ENCODE measurements at places on chromosomes 5 and 9. TPM values are rescaled to one million over a fixed set of nuclear protein-coding genes. Genes with fewer than 3 reads are reported as not detected.

DNA sequence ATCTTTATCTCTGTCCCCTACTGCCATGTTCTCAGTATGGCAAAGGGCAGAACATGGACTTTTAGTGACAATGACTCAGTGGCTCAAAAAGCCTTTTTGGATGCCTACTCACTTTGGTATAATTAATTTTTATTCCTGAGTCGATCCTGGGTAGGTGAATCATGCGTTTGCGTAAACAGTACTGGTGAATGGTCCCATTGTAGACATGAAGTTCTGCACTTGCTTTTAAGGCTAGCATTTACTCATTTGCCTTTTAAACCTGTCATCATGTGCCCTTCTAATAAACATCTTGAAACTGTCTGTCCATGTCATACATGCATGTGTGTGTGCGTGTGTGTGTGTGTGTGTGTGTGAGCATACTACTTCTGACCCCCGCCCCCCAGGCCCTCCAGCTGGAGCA, 223.0 kb downstream of the AUH start:
- DNase-seq, result no peak

DNA sequence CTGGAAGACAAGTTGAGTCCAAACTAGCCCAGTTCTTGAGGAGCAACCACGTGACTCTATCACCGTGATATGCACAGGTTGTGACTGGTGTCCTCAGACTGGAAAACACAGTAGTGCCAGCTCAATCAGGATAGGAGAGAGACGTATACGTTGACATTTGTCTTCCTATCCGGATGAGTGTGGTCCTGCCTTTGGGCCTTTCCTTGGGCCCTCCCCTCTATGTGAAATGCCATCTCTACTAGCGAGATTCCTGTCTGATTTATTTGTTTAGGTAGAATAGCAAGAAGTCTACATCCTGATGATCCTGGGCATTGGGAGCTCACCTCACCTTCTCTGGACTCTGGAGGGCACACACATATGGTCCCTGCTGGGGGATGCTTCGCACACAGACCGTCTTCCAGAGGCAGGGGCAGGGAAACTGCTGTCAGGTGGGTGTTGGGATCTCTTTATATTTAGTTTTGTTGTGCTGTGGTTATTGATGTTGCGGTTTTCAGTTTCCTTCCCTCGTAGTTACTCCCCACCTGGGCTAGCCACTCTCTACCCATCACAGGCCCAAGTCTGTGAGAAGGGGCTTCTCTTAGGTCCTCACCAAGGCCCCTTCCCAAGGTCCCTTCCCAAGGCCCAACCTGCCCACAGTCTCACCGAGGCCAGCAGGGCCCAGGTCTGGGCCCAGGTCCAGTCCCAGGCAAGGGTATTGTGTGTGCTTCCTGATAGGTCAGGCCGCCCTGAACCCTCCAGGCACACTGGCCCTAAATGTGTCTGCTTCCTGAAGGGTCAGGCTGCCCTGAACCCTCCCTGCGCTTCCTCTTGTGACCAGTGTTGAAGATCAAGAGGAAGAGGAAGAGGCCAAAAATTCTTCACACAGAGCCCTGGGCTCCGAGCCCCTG, 19.0 kb upstream of the SPINK4 start:
- no peak for DNase-seq

GRCh38 chr9:114902786-114903524, 27.4 kb downstream of the TNFSF8 start:
- DNase-seq, result no peak

- DNase-seq, result no peak
Observed at GRCh38 chr5:24291916-24292315, 352.9 kb downstream of the CDH10 start.

DNA sequence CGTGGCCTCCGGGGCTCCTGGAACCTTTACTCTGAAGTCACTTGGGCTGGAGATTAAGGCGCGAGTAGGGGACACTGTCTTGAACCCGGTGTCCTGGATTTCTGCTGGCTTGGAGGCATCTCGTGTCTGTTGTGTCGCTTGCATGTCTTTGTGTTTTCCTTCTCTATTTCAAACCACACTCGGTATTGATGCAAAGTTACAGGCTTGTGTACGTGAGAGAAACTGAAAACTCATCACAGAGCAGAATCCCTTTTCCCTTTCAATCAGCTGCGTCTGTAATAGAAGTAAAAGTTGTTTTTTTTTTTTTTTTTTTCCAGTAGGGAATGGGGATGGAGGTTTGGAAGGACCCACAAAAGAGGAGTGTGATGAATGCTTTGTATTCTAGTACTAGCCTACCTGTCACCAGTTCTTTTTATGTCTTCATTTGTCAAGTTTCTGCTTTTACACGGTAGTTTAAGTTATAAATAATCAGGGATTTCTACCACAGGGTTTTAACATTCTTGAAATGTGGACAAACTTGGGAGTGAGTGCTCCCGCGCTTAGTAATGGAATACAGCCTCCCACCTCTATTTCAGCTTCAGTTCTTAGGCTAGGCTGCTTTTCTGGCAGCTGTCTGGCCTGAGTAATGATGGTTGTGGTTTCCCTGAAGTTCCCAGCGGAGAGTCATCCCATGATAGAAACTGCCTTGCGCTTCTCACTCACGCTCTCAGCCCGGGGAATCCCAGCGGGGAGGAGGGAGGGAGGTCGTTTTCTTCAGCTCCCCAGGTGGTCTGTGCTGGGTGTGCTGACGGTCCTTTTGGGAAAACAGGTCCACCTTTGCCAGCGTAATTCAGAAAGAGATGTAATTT, 763 bp downstream of the TJP2 start:
- DNase-seq, result peak; percentile 94

GPR151 gene
- total RNA-seq, result not detected

- DNase-seq, result no peak
Observed at GRCh38 chr9:131017067-131017466, 8.1 kb downstream of the LAMC3 start.

GRCh38 chr9:35562895-35563780, 41.9 kb upstream of the TESK1 start:
- DNase-seq, result no peak

DNA sequence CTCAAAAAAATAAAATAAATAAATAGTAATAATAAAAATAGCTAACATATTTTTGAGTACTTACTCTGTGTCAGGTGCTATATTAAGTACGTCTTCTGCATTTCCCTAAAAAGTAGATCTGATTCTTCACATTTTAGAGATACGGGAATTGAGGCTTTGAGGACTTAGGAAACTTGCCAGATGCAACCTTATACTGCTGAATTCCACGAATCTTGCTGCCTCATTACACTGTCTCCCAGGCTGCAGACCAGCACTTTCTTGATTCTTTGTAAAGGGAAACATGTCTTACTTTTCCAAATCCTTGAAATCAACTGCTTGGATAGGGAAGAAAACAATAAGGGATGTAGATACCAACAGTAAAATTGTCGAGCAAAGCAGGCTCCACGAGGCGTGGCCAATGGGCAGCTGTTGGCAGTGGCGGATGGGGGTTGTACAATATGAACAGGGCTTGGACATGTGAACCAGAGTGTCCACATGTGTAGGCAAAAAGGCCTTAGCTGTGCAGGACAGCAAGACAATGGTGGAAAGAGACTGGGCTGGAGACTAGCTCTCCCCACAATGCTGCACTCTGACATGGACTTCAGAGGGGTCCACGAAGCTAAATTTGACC, 124.3 kb upstream of the RAI14 start:
- no peak for DNase-seq

DNA sequence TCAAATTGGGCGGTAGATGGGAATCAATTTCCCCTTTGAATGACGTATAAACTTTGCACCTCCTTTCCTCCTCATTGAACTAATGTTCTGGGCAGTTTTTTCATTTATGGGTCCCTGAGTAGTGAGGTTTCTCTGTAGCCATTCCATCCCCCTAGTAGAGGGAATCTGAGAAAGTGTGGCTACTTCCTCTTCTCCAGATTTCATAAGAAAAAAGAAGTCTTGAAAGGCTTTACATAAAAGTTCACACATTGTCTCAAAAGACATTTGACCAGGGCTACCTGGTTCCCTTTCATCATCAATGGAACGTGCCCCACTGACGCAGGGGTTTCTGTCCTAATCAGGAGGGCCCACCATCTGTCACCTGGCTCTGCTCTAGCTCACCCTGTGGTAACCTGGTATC, 57.3 kb downstream of the CTSL start:
- no peak for DNase-seq

ACOT12 gene
- not detected for total RNA-seq

DNA sequence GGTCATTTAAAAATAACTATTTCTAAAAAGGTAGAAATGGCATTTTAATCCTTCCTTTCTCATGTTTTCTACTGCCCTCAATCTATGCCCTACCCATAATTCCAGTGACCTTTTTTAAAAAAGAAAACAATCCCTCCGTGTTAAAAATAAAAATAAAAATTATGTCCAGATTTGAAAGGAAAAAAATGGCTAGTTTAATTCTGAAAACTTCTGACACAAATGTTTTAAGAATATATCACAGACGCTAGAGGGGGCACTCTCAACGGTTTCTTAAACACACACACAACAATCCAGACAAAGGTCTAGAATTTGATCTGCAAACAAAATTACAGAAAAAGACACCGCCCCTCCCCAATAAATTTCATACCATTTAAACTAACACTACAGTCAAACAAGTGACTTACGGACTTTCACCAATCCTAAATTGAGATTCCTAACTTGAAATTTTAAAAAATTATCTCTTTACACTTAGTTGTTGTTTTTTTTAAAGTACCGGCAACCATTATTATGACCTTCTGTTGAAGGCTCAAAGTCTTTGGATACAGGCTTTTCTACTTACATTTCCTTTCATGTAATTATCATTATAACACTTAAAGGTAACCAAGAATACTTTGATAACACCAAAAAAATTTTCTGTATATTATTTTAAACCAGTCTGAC, 38.2 kb downstream of the CLINT1 start:
- no peak for DNase-seq

DNA sequence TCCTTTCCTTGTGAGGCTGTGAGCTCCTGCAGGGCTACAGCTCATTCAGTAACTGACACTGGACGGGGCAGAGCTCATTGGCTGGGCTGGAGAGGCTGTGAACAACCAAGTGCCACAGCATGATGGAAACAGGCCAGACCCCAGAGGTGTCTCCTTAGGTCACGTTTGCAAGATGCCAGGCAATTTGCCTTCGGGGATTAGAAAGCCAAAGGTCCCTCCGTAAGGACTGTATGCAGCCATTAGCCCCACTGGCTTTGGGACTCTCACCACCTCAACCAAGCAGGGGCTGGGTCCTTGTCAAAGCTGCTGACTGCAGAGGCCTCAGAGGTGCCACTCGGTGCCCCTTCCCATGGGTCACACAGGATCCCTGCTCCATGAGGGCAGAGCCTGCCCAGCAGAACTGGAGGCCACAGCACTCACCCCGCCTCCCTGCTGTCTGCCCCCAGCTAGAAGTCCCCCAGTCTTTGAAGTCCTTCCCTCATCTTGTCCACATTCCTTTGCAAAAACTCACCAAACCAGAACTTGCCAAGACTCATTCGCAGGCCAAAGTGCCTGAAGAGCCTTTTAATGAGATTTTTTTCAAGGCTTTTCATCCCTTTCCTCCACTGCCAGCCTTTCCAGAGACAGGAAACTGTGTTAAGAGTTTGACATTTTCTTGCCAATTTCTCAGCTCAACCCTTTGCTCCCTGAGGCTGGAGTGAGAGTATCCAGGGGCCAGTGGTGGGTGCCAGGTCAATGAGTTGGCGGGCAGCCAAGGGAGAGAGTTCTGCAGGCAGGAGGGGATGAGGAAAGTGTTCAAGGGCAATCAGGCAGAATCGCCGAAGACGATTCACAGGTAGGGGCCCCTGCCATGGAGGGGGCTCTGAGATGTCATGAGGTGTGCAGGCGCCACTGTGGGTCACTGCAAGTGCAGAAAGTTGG, 39.7 kb upstream of the SLC25A51 start:
- DNase-seq, result peak; percentile 65

DNA sequence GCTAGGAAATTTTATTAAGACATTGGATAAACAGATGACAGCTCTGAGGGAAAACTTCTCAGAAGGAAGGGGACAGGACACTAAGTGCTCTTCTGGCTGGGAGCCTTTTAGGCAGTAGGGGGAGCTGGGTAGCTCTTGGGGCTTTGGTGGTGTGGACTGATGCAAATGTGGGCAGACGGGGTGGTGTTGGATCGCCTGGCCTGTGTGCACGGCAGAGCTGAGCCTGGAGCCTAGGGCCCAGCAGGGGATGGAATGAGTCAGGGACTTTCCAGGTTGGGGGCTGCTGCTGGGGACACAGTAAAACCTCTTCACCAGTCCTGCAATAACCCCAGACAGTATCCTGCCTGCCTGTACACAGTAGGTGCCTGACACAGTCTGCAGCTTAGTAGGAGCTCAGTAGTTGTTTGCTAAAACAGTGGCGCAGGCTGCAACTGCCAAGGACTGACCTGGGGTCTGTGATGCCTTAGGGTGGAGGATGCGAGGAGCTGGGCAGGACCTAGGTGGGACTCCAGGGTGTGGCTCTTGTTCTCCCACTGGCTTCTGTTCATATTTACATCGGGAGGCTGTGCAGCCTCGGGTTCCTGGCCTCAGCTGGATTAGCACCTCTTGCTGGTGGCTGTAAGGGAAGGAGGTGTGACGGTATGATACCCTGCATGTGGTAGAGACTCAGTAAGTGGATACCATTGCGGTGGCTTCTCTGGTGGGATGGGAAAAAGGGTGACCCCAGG, 83.8 kb downstream of the DAB2IP start:
- no peak for DNase-seq

PPP3R2 gene
- total RNA-seq, result not detected

Measured in epithelial cell of proximal tubule (primary cell).